ENCODE measurements at places on chromosomes 7 and 10.

DNA sequence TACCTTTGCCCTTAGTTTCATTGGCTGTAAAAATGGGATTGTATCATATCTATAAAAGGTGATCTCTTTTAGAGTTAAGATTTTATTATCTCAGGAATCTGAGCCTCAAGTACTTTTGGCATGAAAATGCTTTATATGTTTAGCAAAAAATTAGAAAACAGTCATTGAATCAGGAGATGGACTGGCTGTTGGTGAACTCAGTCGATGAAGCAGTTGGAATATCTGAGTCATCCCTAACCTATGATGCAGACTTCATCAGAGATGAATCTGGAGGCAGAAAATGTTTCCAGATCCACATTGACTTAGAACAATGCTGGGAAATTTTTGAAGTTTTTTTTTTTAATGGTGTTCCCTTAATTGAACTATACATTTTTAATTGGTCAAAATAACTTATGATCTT lies 228.5 kb downstream of the SLC25A13 start:
- peaks cover 12% of the 10 kb centered on the region for H3K27me3 ChIP-seq
- H3K4me3 ChIP-seq, result no peak overlapping the region
- no peak overlapping the region for H3K27ac ChIP-seq
- H3K4me1 ChIP-seq, result no peaks in the 10 kb centered on the region
- DNase-seq, result no peak
- H3K36me3 ChIP-seq, result no peaks in the 10 kb centered on the region

GRCh38 chr7:139875821-139876241 lies 46.8 kb downstream of the TBXAS1 start:
- no peak overlapping the region for H3K4me3 ChIP-seq
- H3K4me1 ChIP-seq, result no peaks in the 10 kb centered on the region
- H3K27ac ChIP-seq, result no peak overlapping the region
- no peaks in the 10 kb centered on the region for H3K36me3 ChIP-seq
- no peak for DNase-seq

- H3K36me3 ChIP-seq, result no peaks in the 10 kb centered on the region
- no peak overlapping the region for H3K4me3 ChIP-seq
- H3K27me3 ChIP-seq, result peaks cover 6% of the 10 kb centered on the region
- no peak for DNase-seq
Observed at GRCh38 chr7:26489391-26489790, 197.7 kb downstream of the SNX10 start.

- H3K36me3 ChIP-seq, result no peaks in the 10 kb centered on the region
- no peak within 1 kb of the TSS for H3K27ac ChIP-seq
- DNase-seq, result no peak
- peaks cover 28% of the 10 kb centered on the region for H3K4me1 ChIP-seq
- no peak within 1 kb of the TSS for H3K4me3 ChIP-seq
Observed at GRCh38 chr10:133237588-133238465, at the start of gene VENTX. VENTX (plus strand) TSS chr10:133237855; CDS start chr10:133237915, 60 bp downstream.

GRCh38 chr7:1055956-1056784 lies 11.8 kb downstream of the GPR146 start:
- no peak overlapping the region for H3K4me3 ChIP-seq
- H3K27me3 ChIP-seq, result no peaks in the 10 kb centered on the region
- no peak for DNase-seq
- no peaks in the 10 kb centered on the region for H3K36me3 ChIP-seq

- H3K4me3 ChIP-seq, result no peak overlapping the region
- peaks cover 53% of the 10 kb centered on the region for H3K27me3 ChIP-seq
- H3K27ac ChIP-seq, result no peak overlapping the region
- no peak for DNase-seq
- H3K4me1 ChIP-seq, result no peaks in the 10 kb centered on the region
- H3K36me3 ChIP-seq, result no peaks in the 10 kb centered on the region
Observed at GRCh38 chr10:114773197-114773532, 48.4 kb upstream of the FHIP2A start.

DNA sequence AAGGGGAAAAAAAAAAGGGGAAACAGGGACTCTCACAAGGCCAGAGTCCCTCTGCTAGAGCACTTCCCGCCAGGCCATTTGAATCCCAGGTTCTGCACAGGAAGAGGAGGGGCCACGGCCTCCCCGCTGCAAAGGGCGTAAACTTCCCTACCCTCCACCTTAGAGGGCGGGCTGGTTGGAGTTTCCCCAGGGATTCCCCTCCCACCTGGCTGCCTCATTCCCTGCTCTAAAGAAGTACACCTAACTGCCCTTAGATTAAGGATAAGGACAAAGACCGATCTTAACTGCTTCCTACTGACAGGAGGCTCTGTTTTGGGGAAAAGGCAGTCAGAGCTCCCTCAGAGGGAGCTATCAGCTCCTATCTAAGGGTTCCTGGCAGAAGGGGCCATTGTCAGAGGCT lies 102.0 kb upstream of the ARMC3 start:
- H3K27me3 ChIP-seq, result peaks cover 2% of the 10 kb centered on the region
- DNase-seq, result no peak
- no peak overlapping the region for H3K27ac ChIP-seq
- H3K4me1 ChIP-seq, result no peaks in the 10 kb centered on the region

GRCh38 chr10:101018600-101019439 lies 12.1 kb downstream of the PDZD7 start:
- no peaks in the 10 kb centered on the region for H3K36me3 ChIP-seq
- peak; percentile 83 for DNase-seq
- peaks cover 43% of the 10 kb centered on the region for H3K27me3 ChIP-seq
- H3K4me1 ChIP-seq, result peaks cover 10% of the 10 kb centered on the region
- H3K27ac ChIP-seq, result no peak overlapping the region

DNA sequence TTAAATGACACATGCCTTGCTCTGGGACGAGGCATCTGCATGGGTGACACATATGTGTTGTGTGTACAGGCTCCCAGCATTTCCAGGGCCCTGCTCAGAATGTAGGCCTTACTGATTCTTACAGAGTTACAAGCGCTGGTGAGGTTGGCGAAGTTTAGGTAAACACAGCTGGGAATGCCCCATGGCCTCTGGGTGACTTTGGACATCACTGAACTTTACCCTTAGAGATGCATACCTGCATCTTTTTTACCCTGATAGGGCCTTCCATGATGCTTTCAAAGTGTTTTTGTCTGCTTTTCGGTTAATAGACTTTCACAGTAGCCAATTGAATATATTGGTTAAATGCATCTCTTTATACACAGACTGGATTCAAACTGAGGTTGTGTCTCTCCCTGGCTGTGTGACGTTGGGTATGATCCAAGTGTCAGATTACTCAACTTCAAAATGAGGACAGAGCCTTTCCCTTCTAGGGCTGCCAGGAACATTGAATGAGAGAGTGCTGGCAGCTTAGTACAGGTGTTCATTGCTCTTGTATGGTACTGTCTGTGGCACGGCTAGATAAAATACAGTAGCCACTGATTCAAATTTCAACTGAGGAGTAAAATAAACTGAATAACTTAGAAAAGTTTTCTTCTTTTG lies 29.5 kb downstream of the EGFR start:
- no peaks in the 10 kb centered on the region for H3K27me3 ChIP-seq
- no peaks in the 10 kb centered on the region for H3K4me1 ChIP-seq
- H3K4me3 ChIP-seq, result no peak overlapping the region

GRCh38 chr10:94225589-94225988 lies 137.2 kb downstream of the NOC3L start:
- no peaks in the 10 kb centered on the region for H3K27me3 ChIP-seq
- no peak overlapping the region for H3K27ac ChIP-seq
- no peak for DNase-seq
- no peaks in the 10 kb centered on the region for H3K4me1 ChIP-seq
- no peak overlapping the region for H3K4me3 ChIP-seq

DNA sequence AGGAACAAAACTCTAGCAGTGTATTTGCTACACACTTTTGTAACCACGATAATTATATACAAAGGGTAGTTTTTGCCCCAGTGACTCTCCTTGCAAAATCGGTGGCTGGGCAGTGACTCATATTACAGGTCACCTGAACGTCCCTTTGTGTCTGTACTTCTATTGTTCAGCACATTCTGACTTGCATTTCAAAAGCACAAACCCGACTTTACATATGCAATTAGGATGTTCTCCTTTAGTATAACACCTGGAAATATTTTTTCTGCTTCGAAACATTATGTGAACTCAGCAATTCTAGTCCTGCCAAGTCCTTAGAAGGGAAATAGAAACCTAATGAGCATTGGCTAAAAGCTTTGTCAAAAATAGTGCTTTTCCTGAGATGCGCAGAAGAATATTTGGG lies 6.0 kb downstream of the PRR15 start:
- peaks cover 15% of the 10 kb centered on the region for H3K4me1 ChIP-seq
- H3K27ac ChIP-seq, result no peak overlapping the region
- H3K4me3 ChIP-seq, result no peak overlapping the region

DNA sequence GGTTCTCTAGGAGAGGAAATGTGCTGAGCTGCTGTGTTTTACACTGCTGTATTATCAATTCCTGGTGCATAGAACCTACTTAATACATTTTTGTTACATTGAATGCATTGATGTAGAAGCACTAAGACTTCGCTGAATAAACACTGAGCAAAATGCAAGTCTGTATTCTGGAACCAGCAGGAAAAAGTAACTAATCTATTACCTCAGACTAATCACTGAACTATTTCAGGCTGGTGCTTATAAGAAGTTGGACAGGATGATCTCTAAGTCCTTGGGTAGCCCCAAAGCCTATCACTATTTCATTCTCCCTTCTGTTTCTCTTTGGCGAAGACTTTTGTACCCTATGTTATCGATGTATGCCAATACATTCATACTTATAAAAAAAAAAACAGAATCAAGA lies 87.2 kb upstream of the LRRTM3 start:
- no peak for DNase-seq
- no peaks in the 10 kb centered on the region for H3K36me3 ChIP-seq
- H3K4me1 ChIP-seq, result no peaks in the 10 kb centered on the region
- no peaks in the 10 kb centered on the region for H3K27me3 ChIP-seq
- no peak overlapping the region for H3K27ac ChIP-seq
- H3K4me3 ChIP-seq, result no peak overlapping the region

- H3K4me1 ChIP-seq, result no peaks in the 10 kb centered on the region
- no peak for DNase-seq
- no peak overlapping the region for H3K4me3 ChIP-seq
Observed at GRCh38 chr7:20343205-20343604, 12.5 kb downstream of the ITGB8 start.

GRCh38 chr7:18445916-18446520 lies 49.5 kb upstream of the HDAC9 start:
- H3K27me3 ChIP-seq, result no peaks in the 10 kb centered on the region
- H3K4me3 ChIP-seq, result no peak overlapping the region
- no peaks in the 10 kb centered on the region for H3K36me3 ChIP-seq
- DNase-seq, result no peak
